ENCODE measurements at places on chromosomes 16 and 17.

- no peak for DNase-seq
Measured at GRCh38 chr17:81022344-81022676, 12.6 kb upstream of the BAIAP2 start.

DNA sequence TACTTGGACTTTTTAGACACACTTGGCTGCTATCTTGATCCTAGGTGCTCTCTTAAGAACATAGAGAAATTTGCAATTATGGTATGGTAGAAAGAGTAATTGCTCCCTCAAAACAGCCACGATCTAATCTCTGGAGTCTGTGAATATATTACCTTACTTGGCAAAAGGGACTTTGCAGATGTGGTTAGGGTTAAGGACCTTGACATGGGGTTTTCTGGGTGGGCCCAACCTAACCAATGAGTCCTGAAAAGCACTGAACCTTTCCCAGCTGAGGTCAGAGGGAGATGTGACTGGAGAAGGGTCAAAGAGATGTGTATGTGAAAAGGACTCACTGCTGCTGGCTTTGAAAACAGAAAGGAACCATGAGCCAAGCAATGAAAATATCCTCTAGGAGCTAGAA lies 26.7 kb upstream of the MED13 start:
- no peak for DNase-seq

DNA sequence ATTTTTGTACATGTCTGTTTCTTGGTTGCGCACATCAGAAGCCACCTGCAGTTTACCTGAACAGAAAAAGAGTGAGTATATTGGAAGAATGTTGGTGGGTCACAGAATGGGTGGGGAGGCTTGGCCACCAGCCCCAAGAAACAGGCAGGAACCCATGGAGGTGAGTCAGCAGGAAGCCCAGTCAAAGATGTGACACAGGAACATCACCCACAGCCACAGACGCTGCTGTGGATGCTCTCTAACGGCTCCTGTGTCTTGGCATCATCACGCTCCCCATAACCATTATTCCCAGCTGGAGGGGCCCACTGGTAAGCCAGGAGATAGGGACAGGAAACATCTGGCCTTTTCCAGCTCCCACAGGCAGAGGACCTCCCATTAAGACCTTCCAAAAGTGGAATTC lies 94.0 kb upstream of the WSB1 start:
- DNase-seq: no peak

GRCh38 chr17:78001182-78001581 lies 42.7 kb downstream of the TNRC6C start:
- DNase-seq: no peak

Data from retinal pigment epithelial cell (primary cell).